WTC11 (cell line): ENCODE measurements at places on chromosomes 6 and 20. TPM values are rescaled to one million over a fixed set of nuclear protein-coding genes. Genes with fewer than 3 reads are reported as not detected.

The SLC35F1 gene
- 9.2 to 11.0 TPM (median 9.4 TPM) in 3 replicates for total RNA-seq

- H3K27me3 ChIP-seq = no peaks in the 10 kb centered on the region
- H3K4me1 ChIP-seq = peaks cover 13% of the 10 kb centered on the region
- no peaks in the 10 kb centered on the region for H3K36me3 ChIP-seq
- no peak overlapping the region for H3K27ac ChIP-seq
- DNase-seq = no peak
These were observed 142.2 kb upstream of the ATXN1 start for GRCh38 chr6:16903470-16903869.

DNA sequence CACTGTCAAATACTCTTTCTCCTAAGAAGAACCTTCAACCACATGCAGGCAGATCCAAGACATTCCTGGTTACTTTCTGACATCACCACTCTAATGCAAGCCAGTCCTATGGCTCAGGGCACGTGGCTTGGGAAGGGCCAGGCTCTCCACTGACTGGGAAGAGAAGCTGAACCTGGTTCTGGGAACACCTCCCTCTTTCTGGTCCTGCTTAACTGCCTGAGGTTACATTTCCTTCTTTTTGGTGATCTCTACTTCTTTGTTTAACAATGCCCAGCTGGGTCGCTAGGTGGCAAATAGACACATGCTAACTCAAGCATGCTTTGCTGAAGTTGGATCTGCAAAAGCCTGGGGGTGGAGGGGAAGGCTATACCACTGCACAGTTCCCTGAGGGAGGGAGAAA, 249.8 kb downstream of the GMDS start:
- no peak overlapping the region for H3K4me3 ChIP-seq
- H3K27me3 ChIP-seq = no peaks in the 10 kb centered on the region
- DNase-seq = no peak
- no peaks in the 10 kb centered on the region for H3K4me1 ChIP-seq
- no peak overlapping the region for H3K27ac ChIP-seq

GRCh38 chr6:39791311-39791710, 865 bp upstream of the DAAM2 start:
- peaks cover 26% of the 10 kb centered on the region for H3K4me1 ChIP-seq
- H3K27me3 ChIP-seq = peaks cover 26% of the 10 kb centered on the region
- H3K27ac ChIP-seq = no peak overlapping the region
- no peak for DNase-seq

GRCh38 chr6:126069449-126069848, 83.1 kb downstream of the TRMT11 start:
- no peaks in the 10 kb centered on the region for H3K4me1 ChIP-seq
- no peaks in the 10 kb centered on the region for H3K27me3 ChIP-seq
- H3K27ac ChIP-seq = no peak overlapping the region
- no peaks in the 10 kb centered on the region; the same call in 1 of the 2 replicates for H3K36me3 ChIP-seq

The LAMA4 gene
- total RNA-seq = 1.6 to 2.6 TPM (median 1.7 TPM) in 3 replicates

The GPR63 gene
- total RNA-seq = 7.4 to 7.8 TPM (median 7.8 TPM) in 3 replicates
